Cardiac fibroblast (primary cell): ENCODE measurements at places on chromosomes 7 and 10.

DNA sequence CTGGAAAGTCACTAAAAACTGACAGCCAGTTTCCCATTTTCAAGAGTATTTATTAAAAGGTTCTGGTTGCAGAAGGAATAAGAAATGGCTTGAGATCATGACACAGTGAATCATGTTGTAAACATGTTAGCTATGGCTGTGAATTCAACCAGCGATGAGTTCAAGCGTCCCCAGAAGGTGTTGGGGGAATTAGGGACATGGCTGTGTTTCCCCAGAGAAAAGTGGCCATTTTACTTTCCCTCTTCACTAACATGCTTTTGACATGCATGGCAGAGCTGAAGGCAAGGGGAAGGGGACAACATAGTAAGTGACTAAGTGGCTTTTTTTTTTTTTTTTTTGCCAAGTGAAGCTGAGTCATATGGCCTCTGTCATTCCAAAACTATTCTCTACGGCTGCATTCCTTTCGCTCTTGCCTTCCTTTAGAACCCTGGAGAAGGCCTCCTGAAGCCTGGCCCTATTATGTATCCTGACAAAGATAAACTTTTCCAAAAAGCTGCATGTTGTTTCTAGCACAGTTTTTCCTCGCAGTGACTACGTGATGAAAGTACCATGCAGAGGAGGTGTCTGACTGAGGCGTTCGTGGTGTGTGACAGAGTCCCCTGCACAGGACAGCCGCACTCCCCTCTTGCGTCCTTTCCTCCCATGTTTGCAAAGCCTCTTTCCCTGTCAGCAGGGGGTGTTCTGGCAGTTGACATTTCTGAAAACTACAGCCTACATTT lies 46.9 kb downstream of the EGFR start:
- peak; percentile 89 for DNase-seq

- DNase-seq: no peak
These were observed 19.8 kb downstream of the CCNY start for GRCh38 chr10:35355971-35356724.

DNA sequence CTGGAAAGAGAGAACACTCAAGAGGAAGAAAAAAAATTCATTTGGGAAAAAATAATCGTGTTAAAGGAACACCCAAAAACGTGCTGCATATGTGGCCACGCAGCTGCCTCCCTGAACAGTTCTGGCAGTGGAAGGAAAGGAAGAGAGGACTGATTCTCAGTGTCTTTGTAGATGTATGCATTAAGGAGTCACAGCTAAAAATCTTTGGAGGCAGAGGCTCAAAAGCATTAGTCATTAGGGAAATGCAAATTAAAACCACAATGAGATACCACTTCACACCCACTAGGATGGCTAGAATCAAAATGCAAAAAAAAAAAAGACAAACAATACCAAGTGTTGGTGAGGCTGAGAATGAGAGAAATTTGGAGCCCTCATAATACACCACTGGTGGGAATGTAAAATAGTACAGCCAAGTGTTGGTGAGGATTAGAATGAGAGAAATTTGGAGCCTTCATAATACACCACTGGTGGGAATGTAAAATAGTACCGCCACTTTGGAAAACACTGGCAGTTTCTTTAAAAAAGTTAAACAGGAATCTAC lies 134.7 kb downstream of the SLIT1 start:
- DNase-seq: no peak

DNA sequence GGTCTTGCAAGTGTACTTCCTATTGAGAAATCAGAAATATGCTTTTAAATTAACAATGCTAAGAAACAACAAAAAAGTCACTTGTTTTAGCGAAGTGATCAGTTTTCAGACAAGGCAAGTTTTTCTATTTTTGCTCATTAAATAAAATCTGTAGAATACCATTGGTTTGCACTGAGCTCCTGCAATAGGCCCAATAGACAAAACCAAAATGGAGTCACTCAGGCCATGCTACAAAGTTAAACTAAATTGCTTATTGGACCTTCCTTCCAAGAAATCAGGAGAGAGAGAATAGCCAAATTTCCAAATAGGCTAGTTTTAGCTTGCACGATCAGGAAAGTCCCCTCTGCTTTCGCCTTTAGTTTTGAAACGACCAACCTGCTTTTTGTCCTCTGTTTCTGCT lies 73.4 kb upstream of the SLC13A1 start:
- no peak for DNase-seq

DNA sequence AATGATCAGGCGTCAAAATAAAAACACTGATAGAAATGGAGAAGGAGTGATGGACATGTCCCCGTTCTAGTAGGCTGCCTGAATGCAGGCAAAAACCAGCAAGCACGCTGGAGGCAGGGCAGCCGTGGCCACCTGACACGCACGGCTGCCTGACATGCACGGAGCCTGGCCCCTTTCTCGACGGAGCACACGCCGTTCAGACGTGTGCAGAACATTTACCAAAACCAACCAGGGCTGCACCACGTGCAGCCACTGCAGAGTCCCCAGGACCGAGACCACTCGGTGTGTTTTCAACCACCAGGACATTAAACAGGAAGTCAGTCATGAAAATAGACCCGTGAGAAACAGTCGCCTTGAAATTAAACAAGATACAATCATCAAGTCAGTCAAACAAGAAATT lies 61.9 kb upstream of the NKX6-2 start:
- no peak for DNase-seq

- DNase-seq: no peak
These were observed 77.3 kb upstream of the PIP4K2A start for GRCh38 chr10:22791665-22792064.

- DNase-seq: no peak
These were observed 74.9 kb upstream of the HECW1 start for GRCh38 chr7:43037531-43037930.

DNA sequence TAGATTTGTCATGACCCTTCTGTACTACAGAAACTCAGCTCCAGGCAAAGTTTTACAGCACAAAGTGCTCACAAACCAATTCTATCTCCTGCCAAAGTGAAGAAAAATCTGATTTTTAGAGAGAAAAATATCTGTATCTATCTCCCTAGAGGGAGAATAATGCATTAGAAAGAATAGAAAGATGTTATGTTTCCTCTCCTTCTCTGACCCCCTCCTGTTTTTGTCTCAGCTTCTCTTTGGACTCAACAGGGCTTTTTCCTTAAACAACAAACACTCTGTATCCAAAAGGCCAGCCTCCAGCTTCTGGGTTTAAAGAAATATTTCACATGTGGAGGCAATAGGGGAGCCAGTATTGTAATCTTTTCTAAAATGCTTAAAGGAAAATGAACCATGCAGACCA lies 627.4 kb downstream of the REEP3 start:
- no peak for DNase-seq

DNA sequence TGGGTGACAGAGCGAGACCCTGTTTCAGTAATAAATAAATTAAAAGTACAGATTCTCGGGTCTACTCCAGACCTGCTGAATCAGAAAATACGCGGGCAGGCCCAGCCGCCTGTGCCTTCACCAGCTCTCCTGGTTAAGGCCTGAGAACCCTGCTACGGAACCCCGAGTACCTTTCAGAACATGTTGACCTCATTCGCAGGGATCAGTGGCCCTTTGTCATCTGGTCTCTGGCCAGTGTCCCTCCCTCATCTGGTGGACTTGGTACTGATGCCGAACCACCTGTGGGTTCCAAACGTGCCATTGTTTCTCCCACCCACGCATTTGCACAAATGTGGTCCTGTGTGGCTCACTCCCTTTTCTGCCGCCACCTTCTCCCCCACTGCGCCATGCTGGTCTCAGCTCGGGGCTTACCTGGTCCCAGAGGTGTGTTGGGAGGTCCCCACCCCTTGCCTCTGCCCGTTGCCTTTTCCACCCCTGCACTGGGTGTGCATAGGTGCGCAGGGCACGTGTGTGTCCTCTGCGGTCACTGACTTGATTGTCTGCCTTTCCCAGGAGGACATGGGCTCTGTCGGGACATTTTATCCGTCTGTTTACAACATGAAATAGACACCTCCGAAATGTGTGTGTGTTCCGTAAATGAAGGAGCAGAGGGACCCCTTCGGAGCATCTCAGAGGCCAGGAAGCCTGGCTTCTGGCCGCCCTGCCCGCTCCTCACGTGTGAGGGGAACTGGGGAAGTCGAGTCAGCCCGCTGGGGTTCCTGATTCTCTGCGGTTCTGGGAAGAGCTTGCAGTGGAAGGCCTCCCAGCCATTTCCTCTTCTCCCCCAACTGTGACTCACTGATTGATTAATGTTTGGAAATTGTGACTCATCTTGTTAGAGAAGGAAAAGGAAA lies 135.2 kb downstream of the CUX1 start:
- peak; percentile 84 for DNase-seq

DNA sequence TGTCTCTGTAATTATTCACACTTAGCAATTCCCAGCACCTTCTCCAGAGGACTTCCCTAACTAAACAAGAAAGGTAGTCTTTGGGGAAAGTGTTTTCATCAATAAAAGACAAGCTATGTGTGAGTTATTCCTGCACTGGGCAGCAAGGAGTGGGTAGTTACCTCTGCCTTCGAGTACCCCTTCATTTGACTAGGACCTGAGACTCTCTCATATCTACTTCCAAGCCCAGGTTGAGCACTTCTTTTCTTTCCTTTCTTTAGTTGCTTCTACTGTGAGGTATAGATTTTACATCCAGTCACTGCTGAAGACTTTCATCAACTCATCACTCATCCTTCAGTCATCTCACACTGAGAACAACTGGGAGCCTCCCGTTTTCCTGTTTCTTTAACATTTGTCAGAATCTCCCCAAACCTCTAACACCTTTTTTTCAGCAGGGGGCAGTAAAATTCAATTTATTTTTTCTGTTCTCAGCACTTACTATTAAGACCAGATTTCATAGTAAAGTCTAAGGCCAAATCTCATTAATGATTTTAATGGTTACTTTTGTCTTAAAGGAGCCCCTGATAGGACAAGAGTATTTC lies 80.1 kb upstream of the PRSS1 start:
- DNase-seq: peak; percentile 50

- DNase-seq: no peak
These were observed 9.4 kb upstream of the HILPDA start for GRCh38 chr7:128446306-128446705.

GRCh38 chr7:50368366-50368765 lies 63.9 kb downstream of the IKZF1 start:
- DNase-seq: no peak

GRCh38 chr7:139953229-139953628 lies 109.5 kb downstream of the PARP12 start:
- no peak for DNase-seq

DNA sequence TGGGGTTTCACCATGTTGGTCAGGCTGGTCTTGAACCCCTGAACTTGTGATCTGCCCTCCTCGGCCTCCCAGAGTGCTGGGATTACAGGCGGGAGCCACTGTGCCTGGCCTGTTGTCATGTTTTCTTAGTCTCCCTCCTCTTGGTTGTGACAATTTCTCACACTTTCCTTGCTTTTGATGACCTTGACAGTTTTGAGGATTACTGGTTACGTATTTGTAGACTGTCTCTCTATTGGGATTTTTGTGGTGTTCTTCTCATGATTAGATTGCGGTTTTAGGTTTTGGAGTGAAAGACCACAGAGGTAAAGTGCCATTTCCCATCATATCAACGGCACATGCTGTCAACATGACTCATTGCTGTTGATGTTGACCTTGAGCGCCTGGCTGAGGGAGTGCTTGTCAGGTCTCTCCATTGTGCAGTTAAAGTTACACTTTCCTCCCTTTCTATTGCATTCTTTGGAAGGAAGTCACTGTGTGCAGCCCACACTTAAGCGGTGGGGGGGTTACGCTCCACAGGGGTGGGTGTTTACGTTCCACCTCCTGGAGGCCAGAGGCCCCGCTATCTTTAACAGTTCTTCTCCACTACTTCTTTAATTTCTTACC lies 10.8 kb downstream of the NEURL1 start:
- DNase-seq: peak; percentile 93

DNA sequence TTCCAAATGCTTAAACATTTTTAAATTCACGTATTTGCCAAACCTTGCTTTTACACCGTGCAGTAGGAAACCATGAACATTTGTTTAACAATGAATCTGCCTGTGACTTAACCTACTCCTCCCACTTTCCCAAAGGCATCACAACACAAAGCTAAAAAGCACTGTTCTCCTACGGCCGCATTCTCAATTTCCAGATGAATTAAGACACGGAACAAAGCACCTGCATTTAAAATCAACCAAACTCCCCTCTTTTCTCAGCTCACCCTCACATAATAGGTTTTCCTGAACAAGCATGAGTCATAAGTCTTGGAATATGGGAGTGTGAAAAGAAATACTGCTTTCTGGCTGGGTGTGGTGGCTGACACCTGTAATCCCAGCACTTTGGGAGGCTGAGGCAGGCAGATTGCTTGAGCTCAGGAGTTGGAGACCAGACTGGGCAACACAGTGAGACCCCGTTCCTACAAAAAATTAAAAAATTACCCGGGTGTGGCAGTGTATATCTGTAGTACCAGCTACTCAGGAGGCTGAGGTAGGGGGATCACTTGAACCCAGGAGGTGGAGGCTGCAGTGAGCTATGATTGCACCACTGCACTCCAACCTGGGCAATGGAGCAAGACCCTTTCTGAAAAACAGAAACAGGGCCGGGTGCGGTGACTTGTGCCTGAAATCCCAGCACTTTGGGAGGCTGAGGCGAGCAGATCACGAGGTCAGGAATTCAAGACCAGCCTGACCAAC lies 51.7 kb upstream of the CYTH3 start:
- no peak for DNase-seq

GRCh38 chr10:54843085-54843646 lies 42.1 kb upstream of the PCDH15 start:
- no peak for DNase-seq

- DNase-seq: no peak
These were observed 261.6 kb downstream of the MDFIC start for GRCh38 chr7:115183431-115184057.

DNA sequence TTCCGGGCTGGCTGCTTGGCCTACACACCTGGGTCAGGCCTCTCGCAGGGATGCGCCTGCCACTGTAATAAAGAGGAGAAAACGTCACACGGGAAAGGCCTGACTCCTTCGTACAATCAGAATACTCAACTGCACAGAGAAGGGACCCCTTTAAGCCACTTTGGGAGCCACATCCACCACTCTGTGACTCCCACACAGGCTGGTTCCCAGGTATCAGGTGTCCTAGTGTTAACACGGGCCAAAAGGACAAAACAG lies 5.8 kb upstream of the ZNF736 start:
- no peak for DNase-seq

- DNase-seq: no peak
These were observed 41.4 kb upstream of the AKR1C2 start for GRCh38 chr10:5045095-5045494.

GRCh38 chr10:104139221-104139620 lies 17.2 kb downstream of the SFR1 start:
- DNase-seq: no peak

GRCh38 chr10:110455446-110455845 lies 42.3 kb upstream of the DUSP5 start:
- no peak for DNase-seq

- DNase-seq: no peak
These were observed 8.5 kb upstream of the ARMS2 start for GRCh38 chr10:122445904-122446303.

DNA sequence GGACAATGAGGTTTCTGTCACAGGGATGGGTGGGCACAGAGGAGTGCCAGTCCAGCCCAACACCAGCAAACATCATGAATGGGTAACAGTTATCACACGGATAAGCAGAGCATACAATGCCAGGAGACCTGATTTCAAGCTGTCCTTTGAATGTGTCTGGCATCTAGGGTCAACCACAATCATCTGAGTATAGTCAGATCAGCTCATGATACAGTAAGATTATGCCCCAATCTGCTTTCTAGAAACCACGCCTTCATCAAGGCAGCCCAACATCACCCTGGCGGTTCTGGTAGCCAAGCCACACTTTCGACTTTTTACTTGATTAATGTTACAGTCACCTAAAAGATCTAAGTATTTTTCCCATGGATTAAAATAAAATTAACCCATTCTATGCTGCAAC lies 10.5 kb downstream of the FAM171A1 start:
- no peak for DNase-seq

- DNase-seq: peak; percentile 24
These were observed 80.2 kb downstream of the PRTFDC1 start for GRCh38 chr10:24872049-24872789.

- DNase-seq: no peak
These were observed 160.6 kb downstream of the PRKAG2 start for GRCh38 chr7:151716323-151716722.
